ENCODE measurements at places on chromosomes 2 and 18. TPM values are rescaled to one million over a fixed set of nuclear protein-coding genes. Genes with fewer than 3 reads are reported as not detected.

DNA sequence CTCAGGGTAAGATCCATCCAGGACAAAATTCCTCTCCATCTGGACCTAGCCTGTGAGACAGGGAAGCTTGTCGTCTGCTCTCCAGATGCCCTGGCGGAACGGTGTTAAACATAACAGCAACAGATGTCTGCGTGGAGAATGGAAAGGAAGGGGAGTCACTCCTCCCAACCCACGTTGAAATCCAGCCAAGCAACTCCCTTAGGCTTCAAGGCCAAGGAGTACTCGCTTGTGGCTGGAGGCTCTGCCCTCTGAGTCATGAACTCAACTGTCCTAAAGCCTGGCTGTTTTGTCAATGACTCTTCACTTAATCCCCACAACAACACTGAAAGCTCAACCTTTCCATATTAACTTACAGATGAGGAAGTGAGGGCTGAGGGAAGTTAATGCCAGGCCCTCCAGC lies 42.2 kb downstream of the TPO start:
- DNase-seq, result no peak

DNA sequence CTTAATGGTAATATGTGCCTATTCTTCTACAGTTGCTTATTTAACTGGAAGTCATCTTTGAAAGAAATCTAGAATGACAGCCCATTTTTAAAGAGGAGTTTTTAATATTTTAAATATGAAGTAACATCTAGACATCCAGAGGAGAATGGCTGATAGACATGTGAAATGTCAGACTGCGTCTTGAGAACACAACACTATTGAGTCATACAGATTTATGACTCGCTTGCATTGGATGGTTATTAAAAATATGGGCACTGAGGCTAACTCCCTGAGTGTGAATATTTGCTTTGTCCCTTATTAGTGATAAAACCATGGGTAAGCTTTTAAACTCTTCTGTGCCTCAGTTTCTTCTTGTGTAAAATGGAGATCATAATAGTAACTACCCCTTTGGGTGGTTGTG lies 22.9 kb downstream of the TDRD15 start:
- DNase-seq, result no peak

Gene TTC31
- total RNA-seq, result 32.3 TPM

DNA sequence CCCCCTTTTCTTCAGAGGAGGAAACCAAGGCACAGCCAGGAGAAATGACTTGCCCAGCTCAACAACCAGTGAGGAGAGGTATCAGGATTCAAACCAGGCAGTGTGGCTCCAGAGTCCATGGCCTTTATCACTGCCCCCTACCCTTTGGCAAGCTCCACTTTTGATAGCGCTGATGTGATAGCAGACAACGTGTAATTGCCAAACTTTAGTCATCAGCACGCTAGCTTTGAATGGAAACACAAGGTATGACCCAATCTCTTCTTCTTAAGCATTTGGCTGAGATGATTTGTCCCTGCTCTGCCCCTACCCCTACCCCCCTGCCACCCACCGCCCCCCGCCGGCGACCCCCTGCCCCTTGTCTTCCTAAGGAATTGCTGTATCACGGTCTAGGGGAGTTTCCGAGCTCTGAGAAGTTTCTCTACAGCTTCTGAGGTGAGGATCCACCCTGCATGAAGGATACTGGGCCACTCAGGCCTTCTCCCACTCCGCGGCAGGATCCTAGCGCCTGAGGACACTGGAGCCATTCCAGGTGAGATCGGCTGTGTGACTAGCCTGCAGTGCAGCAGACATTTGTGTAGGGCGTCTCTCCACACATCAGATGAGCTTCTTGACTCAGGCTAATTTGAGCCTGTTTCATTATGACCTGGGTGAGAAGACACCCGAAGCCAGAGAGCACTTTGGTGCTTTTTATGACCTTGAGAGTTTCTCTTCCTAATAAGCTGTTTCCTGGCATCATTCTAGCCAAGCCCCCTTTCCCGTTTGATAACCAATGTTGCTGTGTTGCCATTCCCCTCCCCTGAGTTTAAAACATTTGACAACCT lies 75.1 kb upstream of the MAP4K4 start:
- DNase-seq, result no peak

- no peak for DNase-seq
Measured at GRCh38 chr2:39266139-39266805, 22.5 kb upstream of the CDKL4 start.

DNA sequence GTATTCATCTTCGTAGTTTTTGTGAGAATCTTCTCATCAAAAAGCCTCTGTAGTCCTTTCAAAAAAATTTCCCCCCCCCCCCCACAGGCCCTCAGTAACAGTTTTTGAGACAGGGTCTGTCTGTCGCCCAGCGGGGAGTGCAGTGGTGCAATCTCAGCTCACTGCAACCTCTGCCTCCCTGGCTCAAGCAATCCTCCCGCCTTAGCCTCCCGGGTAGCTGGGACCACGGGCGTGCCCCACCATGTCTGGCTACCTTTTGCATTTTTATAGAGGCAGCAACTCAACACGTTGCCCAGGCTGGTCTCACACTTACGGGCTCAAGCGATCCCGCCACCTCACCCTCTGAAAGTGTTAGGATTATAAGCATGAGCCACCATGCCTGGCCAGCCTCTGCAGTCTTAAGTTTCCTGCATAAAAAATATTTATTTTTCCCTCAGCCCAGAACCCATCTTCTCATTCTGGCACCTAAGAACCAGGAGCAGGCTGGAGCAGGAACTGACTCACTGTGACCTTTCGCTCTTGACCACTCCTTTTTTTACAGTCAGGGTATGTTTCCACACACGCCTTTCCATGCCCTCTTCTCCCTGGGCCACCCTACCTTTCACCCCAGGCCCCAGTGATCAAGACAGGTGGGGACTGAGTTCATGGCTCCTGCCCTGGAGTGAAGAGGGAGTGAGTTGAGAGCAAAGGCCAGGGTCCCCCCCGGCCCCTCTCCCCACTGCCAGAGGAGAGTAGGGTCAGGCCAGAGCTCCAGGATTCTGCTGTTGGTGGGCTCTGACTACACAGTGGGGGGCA lies 32.5 kb upstream of the NT5DC4 start:
- DNase-seq, result no peak

GRCh38 chr2:150552041-150552820 lies 64.8 kb upstream of the RND3 start:
- DNase-seq, result no peak

Gene ERFE
- not detected for total RNA-seq

DNA sequence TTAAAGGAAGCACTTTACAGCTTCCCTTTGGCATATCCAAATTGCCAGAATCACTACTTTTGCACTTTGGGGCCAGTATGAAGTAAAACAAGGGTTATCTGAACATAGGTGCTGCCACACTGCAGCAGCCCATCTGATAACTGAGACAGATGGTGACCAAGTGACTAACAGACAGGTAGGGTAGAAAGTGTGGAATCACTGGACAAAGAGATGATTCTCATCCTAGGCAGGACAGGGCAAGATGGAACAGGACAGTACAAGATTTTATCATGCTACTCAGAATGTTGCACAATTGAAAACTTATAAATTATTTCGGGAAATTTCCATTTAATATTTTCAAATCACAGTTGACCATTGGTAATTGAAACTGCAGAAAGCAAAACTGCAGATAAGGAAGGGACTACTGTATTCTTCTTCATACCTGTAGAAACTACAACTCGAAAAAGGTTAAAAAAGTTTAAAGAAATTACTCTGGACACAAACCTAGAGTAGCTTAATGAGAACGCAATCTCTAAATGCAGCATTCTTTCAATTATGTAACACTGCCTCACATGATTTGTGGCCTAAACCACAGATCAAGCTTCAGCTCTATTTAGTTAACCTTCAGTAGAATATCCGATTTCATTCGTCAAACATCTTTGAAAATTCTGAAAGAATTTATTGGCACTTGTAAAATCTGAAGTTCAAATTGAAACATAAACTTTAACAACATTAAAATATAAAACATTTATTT lies 31.4 kb downstream of the HEATR5B start:
- DNase-seq, result no peak

Gene DSG3
- total RNA-seq, result not detected

GRCh38 chr2:173584676-173585458 lies 230.2 kb downstream of the CDCA7 start:
- DNase-seq, result no peak

Measured in T-helper 17 cell (primary cell).